Activated T-helper 1 cell treated with anti-CD3 and anti-CD28 coated beads, Interleukin-12 subunit alpha, Interleukin-12 subunit beta, Interleukin-2, Interleukin-4 antibody, amounts not matched to agents 30 ng/mL and 10 ng/mL and 1 ng/mL, durations not matched to agents 14 hours and 24 hours and 36 hours (primary cell): ENCODE measurements at places on chromosomes 12 and 14. TPM values are rescaled to one million over a fixed set of nuclear protein-coding genes. Genes with fewer than 3 reads are reported as not detected.

DNA sequence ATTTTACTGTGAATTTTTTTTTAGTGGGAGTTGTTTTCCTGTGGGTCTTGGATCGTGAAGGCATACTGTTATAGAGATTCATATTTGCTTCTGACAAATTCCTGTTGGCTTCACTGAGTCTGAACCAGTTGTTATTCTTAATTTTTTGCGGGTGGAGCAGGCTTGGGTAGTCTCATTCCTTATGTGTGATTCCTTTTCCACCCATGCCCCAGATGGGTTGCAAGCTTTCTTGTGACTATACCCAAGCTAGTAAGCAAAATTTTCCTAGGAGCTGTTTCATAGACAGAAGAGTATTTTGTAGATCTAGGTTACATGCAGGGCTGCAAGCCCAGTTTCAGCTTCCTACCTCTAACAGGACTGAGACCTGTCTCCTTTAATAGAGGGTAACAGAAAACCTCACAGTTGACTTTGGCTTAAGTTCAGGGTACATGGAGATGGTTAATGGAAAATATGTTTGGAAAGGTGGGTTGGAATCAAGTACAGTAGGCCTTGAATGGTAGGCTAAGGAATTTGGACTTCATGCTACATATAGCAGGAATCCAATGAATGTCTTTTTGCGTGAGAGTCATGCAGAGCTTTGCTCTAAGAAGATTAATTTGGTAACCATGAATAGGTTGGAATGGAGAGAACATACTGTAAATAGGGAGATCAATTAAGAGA is 29.0 kb downstream of the TRMT5 start:
- no peak for DNase-seq

The SLC15A4 gene
- 33.0 and 33.7 TPM in 2 replicates for total RNA-seq

The SPATA7 gene
- total RNA-seq, result 2.4 and 2.5 TPM in 2 replicates

DNA sequence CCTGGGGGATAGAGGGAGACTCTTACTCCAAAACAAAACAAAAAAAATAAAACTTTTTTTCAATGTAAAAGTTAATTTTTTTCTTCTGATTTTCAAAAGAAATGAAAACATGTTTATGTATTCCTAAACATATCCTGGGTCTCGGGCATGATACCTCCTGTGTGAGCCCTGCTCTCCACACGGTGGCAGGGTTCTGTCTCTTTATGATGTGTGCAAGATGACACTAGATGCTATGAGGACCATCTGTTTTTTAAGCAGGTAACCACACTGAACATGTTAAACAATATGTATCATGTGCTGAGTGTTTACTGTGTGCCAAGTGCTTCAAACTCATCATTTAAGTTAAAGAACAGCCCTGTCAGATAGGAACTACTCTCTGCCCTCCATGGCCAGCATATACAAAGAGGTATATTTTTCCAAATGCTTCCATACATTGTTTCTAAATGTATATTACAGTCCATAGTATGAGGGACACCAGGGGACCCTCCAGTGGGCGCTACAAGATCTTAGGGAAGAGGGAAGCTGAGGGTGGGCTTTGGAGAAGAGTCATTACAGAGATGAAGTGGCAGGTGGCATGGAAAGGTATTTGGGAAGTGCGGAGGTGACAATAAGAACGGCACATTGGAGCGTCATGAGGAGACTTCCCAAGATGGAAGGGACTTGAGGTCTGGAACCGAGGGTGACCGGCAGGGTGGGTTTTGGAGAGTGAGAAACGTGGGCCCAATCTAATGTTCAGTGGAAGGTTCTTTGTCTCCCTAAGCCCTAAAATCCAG is 28.5 kb downstream of the FOS start:
- no peak for DNase-seq

The CIDEB gene
- 18.1 and 18.7 TPM in 2 replicates for total RNA-seq

The MYO1A gene
- total RNA-seq, result 1.1 and 2.6 TPM in 2 replicates

The PMCH gene
- total RNA-seq, result 3.1 and 4.3 TPM in 2 replicates

The GLT1D1 gene
- total RNA-seq, result 2.0 and 2.1 TPM in 2 replicates

The TM9SF1 gene
- total RNA-seq, result 34.5 and 35.3 TPM in 2 replicates

The NKX2-1 gene
- total RNA-seq, result not detected in 2 replicates

The ALDH6A1 gene
- 10.8 and 11.0 TPM in 2 replicates for total RNA-seq

- DNase-seq, result no peak
Measured at GRCh38 chr14:37594971-37595808, at the start of the genes FOXA1 and TTC6. FOXA1 (minus strand) TSS chr14:37595249; CDS start chr14:37594972, 277 bp downstream. TTC6 (plus strand) TSS chr14:37595629; CDS start chr14:37622065, 26,436 bp downstream.

The PTPN11 gene
- 163 TPM in 2 replicates for total RNA-seq
